ENCODE measurements at places on chromosomes 2 and 18. TPM values are rescaled to one million over a fixed set of nuclear protein-coding genes. Genes with fewer than 3 reads are reported as not detected.

Gene MYO3B
- total RNA-seq = 4.4 TPM

Gene STAT4
- not detected for total RNA-seq

Gene CCDC74B
- 45.0 TPM for total RNA-seq

Gene ABCG8
- not detected for total RNA-seq

Gene UNC80
- total RNA-seq = 0.04 TPM

Gene CDCA7
- total RNA-seq = 35.3 TPM

Gene GEN1
- total RNA-seq = 125 TPM
